ENCODE measurements at places on chromosomes 11 and 22.

DNA sequence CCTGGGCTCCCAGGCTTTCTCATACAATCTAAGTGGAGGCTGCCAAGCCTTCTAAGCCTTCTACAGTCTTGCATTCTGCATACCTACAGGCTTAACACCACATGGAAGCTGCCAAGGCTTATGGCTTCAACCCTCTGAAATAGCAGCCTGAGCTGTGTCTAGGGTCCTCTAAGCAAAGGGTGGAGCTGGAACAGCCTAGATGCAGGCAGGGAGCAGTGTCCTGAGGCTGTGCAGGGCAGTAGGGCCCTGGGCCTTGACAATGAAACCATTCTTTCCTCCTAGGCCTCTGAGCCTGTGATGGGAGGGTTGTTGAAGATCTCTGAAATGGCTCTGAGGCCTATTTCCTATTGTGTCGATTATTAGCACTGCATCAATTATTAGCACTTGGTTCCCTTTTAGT lies 150.9 kb upstream of the GRK3 start:
- no peak for DNase-seq

GRCh38 chr11:74672956-74673692 lies 58.1 kb downstream of the CHRDL2 start:
- no peak for DNase-seq

GRCh38 chr11:133928628-133929059 lies 28.1 kb downstream of the IGSF9B start:
- DNase-seq, result peak; percentile 85

DNA sequence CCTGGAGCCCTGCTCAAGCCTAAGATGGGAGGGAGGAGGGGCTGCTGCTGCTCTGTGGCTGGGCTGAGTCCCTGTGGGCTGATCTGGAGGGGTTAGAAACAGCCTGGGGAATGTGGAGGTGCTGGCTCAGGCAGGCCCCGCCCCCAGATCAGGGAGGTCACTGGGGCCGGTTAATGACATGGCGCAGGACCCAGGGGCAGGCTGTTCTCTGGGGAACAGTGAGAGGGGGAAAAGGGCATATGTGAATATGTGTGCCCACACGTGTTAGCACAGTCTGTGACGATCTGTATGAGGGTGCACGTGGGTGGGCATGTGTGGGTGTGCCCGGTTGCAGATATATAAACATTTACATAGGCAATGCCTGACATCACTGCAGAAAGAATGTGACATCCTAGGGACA lies 143.5 kb downstream of the MIAT start:
- no peak for DNase-seq

DNA sequence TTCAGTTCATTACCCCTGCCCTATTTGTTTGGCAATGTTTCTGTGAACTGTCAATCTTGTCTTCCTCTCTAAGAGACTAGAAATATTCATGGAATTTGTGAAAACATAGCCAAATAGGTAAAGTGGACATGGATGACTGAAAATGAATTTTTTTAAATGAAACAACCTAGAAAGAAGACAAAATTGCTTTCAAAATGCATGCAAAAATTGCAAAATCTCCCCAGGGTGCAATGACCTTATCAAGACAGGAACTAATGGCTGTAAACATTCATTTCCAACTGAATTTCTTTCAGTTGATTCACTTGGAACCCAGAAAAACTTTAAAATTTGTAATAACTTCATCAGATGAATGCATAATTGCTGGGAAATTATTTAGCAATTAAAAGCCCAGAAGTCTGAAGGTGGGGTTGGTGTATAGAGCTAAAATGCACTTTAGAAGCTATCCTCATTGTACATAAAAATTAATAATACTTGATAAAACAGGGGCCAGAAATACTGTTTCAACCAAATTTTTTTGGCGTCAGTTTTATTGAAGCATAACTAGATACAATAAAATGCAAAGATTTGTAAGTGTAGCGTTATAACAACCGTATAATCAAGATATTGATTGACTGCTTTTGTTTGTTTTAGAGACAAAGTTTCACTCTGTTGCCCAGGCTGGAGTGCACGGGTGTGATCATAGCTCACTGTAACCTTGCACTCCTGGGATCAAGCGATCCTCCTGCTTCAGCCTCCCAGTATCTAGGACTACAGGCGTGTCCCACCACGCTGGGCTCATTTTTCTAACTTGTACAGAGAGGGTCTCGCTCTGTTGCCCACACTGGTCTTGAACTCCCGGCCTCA lies 27.6 kb upstream of the SLC35C1 start:
- DNase-seq, result no peak

DNA sequence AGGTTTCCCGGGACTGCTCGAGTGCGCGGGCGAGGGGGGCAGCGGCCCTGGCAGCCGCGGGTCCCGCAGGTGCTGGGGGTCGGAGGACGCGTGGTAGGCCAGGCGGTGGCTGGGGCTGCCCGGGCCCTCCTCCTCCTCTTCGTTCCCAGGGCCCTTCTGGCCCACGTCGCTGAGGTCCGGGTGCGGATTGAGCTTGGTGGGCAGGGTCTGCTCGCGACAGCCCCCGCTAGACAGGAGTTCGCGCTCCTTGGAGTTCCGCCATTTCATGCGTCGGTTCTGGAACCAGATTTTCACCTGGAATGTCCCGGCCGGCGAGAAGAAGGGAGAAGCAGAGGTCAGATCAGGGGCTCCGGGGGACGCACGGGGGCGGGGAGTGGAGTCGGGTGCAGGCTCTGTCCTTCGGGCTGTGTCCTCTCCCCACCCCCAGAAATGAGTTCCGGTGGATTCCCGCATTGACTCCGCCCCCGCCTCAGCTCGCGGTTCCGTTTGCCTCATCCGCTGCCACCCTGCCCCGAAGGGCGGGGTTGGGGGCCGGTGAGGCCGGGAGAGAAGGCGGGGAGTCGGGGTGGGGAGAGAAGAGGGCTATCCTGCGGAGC lies 3.9 kb downstream of the DBX1 start:
- peak; percentile 42 for DNase-seq

DNA sequence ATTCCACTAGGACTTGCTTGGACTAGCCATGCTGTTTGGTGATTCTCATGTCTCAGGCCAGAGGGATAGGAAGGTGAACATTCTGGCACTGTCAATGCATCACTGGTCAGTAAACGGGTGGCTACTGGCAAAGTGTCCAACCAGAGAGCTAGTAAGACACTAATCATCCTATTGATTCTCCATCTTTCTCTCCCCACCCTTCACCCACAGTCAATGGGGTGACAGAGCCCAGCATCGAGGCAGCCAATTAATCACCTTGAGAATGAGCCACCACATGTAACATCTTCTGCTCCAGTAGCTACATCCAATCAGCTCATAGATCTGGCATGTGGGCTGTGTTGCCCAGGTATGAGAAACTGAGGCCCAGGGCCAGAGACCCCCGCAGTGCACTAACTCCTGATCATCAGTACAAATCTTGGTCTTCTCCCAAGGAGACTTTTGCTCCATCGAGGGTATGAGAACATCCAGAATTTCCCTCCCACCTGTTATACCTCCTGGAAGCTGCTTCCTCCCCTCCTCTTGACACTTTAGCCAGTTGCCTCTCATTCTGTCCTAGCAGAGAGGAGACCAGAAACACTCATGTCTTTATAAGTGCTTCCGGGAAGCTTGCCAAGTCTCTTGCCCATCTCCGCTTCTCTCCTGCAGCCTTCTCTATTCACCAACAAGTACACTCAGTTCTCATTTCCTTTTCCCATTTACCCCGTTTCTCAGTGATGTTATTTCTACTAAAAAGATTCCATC lies 17.0 kb downstream of the HTR3A start:
- no peak for DNase-seq

GRCh38 chr22:30325065-30325720 lies 1.5 kb downstream of the TBC1D10A start:
- DNase-seq, result no peak

GRCh38 chr11:119721129-119722120 lies 7.6 kb downstream of the NECTIN1 start:
- no peak for DNase-seq

GRCh38 chr11:82818409-82819043 lies 81.7 kb downstream of the PRCP start:
- DNase-seq, result no peak

DNA sequence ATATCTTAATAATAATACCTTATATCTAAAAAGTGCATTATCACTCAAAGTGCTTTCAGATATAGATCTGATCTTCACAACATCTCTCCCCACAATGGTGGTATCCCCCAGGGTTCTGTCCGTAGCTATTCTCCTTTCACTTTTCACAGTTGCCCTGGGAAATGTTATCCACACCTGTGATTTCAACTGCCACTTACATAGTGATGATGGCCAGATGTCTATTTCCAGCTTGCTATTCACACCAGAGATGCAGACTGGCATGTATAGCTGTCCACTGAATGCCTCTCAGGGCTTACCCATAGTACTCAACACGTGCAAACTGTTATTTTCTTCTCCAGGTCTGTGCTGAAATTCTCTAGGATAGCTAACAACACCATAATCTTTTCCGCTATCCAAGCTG lies 724.7 kb downstream of the DLG2 start:
- DNase-seq, result no peak

GRCh38 chr22:35978889-35979288 lies 49.7 kb downstream of the RBFOX2 start:
- no peak for DNase-seq

- DNase-seq, result no peak
Measured at GRCh38 chr22:50326225-50326955, 422 bp downstream of the DENND6B start.

DNA sequence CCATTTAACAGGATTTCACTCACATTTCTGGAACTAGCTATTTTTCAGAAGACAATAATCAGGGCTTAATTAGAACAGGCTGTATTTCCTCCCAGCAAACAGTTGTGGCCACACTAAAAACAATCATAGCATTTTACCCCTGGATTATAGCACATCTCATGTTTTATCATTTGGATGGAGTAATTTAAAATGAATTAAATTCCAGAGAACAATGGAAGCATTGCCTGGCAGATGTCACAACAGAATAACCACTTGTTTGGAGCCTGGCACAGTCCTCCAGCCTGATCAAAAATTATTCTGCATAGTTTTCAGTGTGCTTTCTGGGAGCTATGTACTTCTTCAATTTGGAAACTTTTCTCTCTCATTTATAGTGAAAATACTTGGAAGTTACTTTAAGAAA lies 9.2 kb downstream of the PRSS23 start:
- DNase-seq, result no peak

GRCh38 chr11:123742031-123742723 lies 717 bp upstream of the ZNF202 start:
- no peak for DNase-seq

DNA sequence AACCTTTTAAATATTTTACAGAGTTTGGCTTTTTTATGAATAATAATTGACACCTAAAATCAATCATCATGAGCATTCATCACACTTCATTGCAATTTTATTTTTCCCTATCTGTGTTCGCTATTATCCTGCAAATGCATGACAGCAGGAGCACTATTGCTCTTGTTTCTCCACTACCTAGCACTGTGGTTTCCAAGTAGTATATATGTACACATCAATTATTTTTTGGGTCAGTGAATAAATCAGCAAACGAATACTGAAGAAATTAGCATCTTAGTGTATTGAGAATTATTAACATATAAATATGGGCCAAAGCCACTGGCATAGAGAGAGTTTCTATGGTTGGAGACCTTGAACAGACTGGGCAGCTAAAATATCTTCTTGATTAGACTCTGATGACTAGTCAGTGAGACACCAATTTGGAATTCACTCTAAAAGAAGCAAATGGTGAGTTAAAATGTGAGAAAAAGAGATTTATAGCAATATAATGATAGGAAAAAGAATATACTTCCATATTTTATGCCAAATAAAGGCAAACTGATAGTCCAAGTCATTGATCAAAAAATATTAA lies 731.1 kb upstream of the LUZP2 start:
- DNase-seq, result no peak

GRCh38 chr11:3947061-3947460 lies 91.6 kb downstream of the STIM1 start:
- DNase-seq, result peak; percentile 38

GRCh38 chr22:17980638-17981051 lies 43.7 kb downstream of the MICAL3 start:
- DNase-seq, result peak; percentile 52

- no peak for DNase-seq
Measured at GRCh38 chr11:120854988-120855387, 168.9 kb upstream of the TBCEL start.

GRCh38 chr11:124896071-124896750 lies 1.5 kb downstream of the ROBO4 start:
- DNase-seq, result no peak

DNA sequence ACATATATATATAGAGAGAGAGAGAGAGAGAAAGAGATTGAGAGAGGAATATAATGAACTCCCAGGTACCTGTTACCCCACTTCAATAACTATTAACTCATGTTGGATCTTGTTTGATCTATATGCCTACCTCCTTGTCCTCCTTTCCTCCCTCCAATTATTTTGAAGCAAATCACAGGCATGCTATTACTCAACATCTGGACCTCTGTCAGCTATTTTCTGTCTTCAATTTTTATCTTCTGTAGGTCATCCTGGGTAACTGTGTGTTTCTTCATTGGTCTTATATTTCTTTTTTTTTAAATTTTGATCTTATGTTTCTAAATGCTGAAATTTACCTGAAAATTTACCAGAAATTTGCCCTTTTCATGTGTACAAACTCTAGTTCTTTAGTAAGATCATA lies 24.8 kb downstream of the UVRAG start:
- no peak for DNase-seq

- DNase-seq, result no peak
Measured at GRCh38 chr11:36011574-36011973, 67.7 kb downstream of the LDLRAD3 start.

GRCh38 chr22:40276996-40277823 lies 69.1 kb upstream of the ADSL start:
- no peak for DNase-seq

GRCh38 chr11:67576735-67577475 lies 6.7 kb upstream of the GSTP1 start:
- no peak for DNase-seq

DNA sequence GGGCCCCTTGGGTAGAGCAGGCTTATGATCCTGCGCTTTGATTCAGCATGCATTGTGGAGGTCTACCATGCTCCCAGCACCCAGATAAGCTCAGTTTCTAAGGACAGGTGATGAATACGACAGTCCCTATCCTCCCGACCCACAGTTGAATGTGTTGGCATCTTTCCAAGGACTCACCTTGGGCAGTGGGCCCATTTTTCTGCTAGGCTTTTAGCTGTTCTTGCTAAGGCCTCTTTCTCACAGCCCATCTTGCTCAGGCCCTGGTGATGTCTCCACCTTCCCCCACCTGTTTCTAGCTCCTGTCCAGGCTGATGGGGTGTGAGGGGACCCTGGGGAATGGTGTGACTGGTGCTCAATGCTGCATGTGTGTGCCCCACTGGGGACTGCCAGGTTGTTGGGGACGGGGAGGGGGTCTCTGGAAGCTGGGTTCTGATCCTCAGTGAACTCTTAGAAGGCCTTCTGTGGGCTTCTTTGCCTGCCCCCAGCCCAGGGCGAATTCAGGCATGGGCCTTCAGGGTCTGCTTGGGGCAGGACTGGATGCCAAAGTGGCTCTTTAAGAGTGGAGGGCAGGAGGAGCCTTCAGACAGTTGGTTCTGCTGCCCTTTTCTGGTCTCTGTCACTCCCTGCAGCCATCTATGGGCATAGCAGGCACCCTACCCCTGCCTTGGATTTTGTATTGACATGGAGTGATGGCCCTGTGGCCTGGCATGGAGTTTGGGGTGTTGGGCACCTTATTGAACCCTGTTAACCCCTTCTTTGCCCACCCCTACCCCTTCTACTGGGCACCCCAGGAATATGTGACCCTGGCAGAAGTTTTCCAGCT lies 33.1 kb downstream of the PHLDB1 start:
- DNase-seq, result no peak

Data from stimulated activated CD4-positive, alpha-beta T cell treated with anti-CD3 and anti-CD28 coated beads, Interleukin-1b, Interleukin-23, amount 100 ng/mL, for 48 hours (primary cell).